Right forelimb (tissue), 1 donor: ENCODE measurements at places on chromosomes 4 and X.

DNA sequence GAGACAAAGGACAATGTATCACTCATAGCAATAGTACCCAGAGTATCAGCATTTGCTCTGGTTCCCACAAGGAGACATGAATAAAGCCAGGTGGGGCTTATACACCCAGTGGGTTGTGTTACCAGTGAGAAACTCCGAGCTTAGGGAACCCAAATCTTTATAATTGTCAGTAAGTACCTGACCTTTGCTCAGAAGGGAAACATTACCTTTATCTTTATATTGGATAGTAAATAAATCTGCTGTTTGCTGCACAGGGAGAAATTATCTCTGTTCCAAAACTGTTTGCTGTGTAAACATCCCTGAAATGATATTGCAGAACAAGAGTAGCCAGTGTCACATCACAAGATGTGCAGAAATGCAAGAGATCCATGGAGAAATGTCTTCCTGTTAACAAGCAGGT, 12.1 kb upstream of the SLAIN2 start:
- no peak for DNase-seq

DNA sequence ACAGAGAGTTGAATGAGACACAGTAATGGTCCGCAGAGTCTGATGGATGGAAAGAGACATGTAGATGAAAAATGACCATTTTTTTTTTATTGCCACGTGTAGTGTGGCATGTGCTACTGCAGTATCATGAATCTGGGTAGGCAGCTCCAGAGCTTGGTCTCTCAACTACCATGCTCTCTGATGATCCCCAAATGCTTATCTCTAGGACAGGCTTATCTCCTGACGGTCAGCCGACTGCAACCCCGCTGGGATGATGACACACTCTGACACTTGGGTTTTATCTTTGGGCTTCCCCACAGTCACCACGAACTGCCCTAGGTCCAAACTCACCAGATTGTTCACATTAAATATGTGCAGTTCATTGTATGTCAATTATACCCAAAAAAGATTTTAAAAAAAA, 239.7 kb downstream of the QDPR start:
- DNase-seq, result no peak

GRCh38 chr4:57689693-57690205, 579.6 kb upstream of the IGFBP7 start:
- no peak for DNase-seq

DNA sequence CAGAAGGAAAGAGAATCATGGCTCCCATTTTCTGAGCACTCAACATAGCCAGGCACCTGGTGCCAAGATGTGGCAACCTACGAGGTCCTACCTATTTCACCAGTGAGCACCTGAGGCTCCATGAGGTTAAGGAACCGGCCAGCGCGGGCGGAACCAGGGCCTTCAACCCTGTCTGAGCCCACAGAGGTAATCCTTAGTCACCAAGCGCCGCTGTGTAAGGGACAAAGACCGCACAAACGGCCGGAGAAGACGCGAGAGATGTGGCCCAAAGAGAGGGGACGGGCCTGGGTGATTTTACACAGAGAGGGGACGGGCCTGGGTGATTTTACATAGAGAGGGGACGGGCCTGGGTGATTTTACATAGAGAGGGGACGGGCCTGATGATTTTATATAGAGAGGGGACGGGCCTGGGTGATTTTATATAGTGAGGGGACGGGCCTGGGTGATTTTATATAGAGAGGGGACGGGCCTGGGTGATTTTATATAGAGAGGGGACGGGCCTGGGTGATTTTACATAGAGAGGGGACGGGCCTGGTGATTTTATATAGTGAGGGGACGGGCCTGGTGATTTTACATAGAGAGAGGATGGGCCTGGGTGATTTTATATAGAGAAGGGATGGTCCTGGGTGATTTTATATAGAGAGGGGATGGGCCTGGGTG, 114.2 kb downstream of the SMIM20 start:
- DNase-seq, result no peak

GRCh38 chr4:73752424-73752823, 12.1 kb downstream of the CXCL8 start:
- DNase-seq, result no peak

DNA sequence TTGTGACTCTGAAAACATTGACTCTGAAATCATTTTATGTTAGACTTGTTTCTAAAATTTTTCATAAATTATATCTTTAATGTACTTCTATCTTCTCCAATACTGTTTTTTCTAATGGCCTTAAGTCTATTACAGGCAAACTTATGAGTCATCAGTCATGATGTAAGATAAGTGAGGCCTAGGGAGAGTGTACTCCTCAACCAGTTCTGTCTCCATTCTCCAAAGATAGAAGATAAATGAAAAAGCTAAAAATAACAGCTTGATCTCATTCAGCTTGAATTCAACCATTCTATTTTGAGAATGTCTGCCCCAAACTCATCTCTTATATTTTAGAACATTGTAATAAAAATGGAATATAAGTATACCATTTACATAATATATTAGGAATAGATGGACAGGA, 34.5 kb downstream of the STBD1 start:
- DNase-seq, result no peak

DNA sequence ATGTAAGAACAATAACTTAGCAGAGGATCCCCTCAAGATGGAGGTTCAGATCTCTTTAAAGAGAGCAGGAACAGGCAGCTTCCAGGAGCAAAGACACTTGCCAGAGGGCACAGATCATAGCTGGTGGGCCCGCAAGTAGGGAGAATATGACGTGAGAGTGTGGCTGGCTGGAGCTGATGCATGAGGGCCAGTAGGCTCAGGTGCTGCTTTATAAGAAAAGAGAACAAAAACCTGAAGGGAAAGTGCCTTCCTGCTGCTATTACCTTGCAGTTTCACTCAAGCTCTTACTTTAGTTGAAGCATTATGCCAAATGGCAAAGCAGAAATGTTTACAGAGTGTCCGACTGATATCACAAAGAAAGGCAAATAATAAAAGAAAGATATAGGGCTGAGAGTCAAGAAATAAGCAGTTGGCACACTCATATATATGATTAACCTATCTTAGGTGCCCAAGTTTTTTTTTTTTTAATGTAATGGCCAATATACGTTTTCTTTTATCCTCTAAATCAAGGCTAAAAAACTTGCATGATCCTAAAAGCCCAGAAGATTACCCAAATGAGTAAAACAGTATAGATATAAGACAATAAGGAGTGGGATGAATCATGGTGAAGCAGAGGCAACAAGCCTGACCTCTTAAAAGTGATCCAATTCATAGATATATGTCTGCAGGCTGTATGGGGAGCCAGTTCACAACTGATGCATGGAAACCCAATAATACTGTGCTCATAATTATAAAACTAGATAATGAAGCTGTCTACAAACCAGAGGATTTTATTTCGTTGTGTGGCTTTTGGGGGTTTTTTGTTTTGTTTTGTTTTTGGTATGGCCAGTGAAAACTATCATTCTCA, 12.6 kb downstream of the NR0B1 start:
- DNase-seq, result no peak

DNA sequence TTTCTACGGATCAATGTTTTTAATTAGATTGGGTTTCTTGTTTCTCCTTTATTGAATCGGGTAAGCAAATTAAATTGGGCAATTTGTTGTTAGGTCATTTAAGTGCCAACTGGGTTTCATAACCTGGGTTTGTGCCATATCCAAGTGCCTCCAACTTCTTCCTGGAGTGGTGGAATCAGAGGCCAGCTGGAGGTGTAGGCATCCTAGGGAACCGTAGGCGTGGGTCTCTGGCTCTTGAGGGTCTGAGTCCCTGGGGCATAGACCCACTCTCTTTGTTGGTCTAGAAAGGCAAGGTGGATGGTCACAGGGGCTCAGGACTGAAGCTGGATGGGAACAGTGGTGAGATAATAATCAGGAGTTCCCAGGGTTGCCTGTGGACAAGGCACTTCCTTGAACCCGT, 18.3 kb downstream of the CNGA2 start:
- DNase-seq, result no peak

DNA sequence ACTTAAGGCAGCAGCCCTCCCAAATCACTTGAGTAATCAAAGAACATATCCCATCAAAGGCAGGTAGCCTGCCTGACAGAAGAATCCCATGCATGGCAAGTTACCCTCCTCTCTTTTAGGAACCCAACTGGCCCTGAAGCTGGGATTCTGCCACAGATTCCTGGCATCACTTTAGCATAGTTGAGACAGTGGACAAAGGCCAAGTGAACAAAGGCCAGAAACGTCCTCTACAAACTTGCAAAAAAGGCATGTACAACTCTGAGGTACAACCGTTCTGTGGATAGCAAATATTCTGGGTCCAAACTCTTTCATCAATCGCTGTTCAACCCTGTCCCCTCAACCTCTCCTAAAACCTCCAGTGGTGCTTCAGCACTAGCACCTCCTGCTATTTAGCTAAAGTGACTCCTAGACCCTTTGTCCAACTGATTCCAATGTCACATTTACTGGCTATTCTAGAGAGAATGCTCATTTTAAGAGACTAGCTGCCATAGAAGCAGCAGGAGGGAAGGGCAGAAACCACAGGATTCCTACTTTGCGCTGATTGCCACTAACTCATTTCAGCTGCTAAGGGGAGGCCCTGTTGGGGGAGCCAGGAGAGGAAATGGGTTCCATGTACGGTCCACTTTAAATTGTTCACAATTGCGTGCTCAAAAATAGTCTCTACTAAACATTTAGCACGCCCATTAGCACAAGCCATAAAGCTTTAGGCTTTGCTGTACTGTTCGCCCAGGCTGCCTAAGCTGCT, 105.9 kb downstream of the SHROOM4 start:
- DNase-seq, result no peak

DNA sequence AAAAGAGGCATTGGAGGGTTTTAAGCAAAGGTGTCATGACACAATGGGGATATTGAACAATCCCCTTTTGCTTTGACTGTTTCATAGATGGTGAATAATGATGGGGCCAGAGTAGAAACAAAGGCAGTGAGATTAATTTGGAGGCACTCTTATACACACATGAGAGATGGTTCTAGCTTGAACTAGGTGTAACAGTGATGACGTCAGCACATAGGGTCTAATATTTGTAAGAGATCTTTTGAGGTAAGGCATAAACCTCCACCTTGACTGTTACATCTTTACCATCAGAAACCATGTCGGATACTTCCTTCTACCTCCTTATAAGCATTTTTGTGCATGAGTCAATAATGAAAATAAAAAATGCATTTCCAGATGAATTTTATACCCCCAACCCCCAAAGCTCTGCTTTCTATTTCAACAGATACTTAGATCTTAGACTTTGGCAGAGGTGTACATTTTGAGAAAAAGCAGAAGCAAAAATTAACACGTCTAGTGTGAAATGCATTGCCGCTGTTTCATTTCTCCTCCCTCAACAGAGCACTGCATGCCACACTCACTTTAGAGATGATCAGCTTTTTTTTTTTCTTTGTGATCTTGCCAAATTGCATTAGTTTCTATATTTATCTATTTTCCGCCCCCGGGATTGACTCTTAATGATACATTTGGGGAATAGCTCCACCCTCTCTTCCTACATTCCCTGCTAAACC, 87.2 kb downstream of the HS3ST1 start:
- DNase-seq, result no peak

DNA sequence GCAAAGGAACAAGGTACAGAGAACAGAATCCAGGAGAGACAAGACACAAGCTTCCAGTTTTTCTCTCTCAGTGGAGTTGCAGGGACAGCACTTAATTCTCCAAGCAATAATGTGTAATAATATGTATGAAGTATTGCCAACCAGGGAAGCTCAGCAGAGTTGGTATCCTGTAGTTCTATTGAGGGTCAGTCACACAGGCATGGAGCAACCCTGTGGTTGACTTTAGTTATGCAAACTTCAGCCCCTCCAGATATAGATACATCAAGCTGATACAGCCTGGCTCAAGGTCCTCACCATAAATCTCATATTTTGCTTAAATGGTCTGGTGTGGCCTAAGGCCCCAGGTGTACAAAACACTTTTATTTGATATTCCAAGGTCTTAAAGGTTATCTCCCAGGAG, 248.6 kb upstream of the EPHA5 start:
- DNase-seq, result no peak

- no peak for DNase-seq
Measured at GRCh38 chrX:14015294-14015693, 14.4 kb downstream of the GEMIN8 start.

DNA sequence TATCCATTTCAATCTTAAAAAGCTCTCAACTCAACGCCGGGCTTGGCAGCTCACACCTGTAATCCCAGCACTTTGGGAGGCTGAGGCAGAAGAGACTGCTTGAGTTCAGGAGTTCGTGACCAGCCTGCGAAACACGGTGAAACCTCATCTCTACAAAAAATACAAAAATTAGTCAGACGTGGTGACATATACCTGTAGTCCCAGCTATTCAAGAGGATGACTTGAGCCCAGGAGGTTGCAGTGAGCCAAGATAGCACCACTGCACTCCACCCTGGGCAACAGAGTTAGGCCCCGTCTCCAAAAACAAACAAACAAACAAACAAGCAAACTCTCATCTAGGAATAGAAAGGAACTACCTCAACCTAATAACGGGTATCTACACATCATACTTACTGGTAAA, 50.8 kb downstream of the PTPN13 start:
- DNase-seq, result no peak

- DNase-seq, result no peak
Measured at GRCh38 chr4:26105337-26105736, 191.3 kb downstream of the SMIM20 start.

DNA sequence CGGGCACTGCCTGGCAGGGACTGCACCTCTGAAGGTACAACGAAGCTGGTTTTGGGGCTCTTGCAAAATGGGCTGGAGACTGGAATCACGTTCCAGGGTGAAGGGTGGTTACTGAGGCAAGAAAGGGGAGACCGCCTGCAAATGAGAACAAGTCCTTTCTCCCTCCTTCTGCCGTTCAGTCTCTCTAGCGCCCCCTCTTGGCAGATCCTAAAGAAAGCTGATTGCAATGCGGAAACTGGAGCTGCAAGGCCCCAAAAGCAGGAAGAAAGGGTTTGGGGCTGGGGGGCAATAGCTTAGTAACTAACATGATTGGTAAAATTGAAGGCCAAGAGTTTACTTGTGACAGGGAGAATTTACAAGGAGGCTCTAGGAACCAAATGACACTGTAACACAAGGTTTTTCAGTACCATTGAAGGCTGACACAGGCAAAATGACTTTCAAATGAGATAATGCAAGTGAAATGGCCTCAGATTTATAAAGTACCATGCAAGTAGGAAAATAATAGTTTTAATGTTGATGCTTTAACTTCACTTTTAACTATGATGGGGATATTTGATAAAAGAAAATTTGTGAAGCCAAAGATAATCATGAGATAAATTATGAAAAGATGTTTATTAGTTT, 222.7 kb upstream of the HAND2 start:
- no peak for DNase-seq

DNA sequence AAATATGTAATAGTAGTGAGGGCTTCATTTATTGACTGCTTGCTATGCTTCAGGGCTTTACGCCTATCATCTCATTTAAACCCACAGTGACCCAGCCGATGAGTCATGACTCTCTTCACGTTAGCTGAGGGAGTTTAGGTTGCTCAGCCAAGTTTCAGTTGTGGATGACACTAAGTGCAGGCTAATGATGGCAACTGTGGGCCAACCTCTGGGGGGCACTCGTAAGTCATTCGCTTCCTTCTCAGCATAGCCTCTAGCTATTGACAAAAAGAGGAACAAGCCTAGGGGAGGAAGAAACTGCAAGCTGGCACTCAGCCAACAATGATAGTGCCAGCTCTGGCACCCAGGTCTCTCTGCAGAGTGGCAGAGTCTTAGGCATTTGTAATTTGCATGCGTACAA, 325.0 kb downstream of the ARHGAP10 start:
- no peak for DNase-seq
